Sciatic nerve (tissue), 2 donors: ENCODE measurements at places on chromosomes 7 and 10.

DNA sequence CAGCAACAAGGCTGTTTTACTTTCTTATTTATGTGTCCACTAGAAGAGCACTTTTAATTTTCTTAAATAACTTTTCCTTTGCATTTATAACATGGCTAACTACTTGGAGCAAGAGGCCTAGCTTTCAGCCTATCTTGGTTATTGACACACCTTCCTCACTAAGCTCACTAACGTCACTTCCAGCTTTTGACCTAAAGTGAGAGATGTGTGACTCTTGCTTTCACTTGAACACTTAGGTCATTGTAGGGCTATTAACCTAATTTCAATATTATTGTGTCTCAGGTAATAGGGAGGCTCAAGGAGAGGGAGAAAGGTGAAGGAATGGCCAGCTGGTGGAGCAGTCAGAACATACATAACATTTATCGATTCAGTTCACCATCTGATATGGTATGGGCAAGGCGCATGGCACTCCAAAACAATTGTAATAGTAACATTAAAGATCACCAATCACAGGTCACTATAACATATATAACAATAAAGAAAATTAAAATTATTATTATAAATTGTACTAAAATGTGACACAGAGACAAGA is 95.0 kb upstream of the FAM20C start:
- no peak for DNase-seq

- DNase-seq: peak; percentile 60
Measured at GRCh38 chr10:43846187-43846680, 197.6 kb upstream of the ZNF32 start.

DNA sequence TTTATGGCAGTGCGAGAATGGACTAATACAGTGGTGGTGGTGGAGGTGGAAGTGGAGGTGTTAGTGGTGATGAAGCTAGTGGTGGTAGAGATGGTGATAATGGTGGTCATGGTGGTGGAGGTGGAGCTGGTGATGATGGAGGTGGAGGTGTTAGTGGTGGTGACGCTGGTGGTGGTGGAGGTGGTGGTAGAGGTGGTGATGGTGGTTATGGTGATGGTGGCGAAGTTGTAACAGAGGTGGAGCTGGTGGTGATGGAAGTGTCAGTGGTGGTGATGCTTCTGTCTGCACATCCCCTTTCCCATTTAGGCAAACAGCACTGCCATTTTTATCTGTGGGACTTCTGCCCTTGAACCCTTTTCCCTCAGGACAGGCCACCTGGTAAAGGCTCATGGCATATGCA is 7.4 kb upstream of the PTPRN2 start:
- DNase-seq: no peak

- DNase-seq: no peak
Measured at GRCh38 chr7:74082770-74083116, 861 bp upstream of the LIMK1 start.

DNA sequence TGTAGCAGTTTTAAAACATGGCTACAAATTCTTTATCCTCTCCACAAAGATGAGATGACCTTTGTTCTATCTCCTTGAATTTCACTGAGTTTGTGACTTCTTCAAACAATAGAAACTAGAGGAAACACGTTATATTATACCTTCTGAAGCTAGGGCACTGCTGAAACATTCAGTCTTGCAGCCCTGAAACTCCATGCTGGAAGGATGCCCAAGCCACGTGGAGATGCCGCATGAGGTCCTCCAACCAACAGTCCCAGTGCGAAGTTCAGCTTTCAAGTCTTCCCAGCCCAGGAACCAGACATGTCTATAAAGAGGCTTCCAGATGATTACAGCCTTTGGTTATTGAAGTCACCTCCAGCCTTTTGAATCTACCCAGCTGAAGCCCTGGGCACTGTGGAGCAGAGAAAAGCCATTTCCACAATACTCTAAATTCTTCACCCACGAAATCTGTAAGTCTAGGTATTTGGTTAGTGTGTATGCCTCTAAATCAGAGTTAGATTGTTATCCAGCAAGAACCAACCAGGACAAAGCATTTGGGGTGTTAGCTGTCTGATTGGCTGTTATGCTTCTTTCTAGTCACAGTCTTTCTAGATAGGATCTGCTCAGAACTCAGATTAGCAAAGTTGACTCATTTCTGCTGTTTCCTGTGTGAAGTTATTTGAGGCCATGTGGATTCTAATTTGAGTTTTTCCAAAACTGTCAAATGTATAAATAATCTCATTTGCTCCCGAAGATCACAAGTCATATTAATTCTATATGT is 186.5 kb upstream of the TMEM72 start:
- DNase-seq: no peak

- DNase-seq: no peak
Measured at GRCh38 chr7:117995850-117996650, 122.8 kb upstream of the CTTNBP2 start.

DNA sequence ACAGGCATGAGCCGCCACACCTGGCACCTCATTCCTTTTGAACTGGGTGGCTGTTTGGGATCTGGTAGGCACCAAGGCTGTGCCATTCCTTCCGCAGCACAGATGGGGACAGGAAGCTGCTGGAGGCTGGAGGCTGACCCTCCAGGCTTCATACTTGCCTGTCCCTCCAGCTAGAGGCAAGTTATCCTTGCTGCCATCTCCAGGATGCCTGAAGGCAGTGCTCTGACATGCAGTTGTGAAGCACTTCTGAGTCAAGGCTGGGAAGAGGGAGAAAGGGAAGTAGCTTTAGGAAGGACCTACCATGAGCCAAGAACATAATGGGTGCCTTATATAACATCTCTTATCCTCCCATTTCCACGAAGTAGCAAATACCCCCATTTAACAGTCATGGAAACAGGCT is 9.5 kb downstream of the MARVELD1 start:
- peak; percentile 34 for DNase-seq

- DNase-seq: no peak
Measured at GRCh38 chr10:130711072-130711471, 574.9 kb downstream of the GLRX3 start.

GRCh38 chr7:134844200-134844599 is 64.8 kb downstream of the CALD1 start:
- no peak for DNase-seq

DNA sequence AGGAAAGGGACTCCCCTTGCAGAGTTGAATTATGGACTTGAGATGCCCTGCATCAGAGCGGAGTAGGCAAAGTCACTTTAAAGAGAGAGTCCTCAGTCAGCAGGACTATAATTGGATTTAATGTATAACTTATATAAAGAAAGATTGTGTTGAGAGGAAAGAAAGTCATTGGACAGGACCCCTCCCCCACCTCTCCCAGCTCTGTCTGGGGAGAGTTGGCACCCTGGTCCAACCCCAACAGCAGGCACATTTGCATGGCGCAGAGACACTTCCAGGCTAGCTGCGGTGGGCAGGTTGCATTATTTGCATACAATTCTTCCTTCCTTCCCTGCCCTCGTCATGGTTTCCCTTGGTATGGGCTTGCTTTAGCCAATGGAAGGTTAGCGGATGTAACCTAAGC is 46.1 kb upstream of the NPTX2 start:
- no peak for DNase-seq

DNA sequence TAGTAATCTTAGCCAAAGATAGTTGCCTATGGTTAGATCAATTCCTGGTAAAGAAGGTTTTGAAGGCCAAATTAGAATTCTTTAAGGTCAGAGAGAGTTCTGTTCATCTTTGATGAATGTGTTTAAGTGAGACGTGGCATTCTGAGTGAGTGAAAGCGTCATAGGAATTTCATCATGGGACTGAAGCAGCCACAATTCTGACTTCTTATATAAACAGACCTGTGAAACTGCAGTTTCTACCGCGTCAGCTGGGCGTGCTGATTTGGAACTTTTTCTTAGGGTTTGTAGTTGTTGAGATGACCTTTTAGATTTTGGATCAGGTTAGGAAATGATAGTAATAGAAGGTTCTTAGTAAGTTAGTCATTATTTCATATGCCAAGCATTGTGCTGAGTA is 103.8 kb downstream of the CNNM2 start:
- no peak for DNase-seq

GRCh38 chr7:137987968-137988367 is 13.9 kb downstream of the CREB3L2 start:
- no peak for DNase-seq

- no peak for DNase-seq
Measured at GRCh38 chr10:131899695-131900349, 986 bp upstream of the PPP2R2D start.

DNA sequence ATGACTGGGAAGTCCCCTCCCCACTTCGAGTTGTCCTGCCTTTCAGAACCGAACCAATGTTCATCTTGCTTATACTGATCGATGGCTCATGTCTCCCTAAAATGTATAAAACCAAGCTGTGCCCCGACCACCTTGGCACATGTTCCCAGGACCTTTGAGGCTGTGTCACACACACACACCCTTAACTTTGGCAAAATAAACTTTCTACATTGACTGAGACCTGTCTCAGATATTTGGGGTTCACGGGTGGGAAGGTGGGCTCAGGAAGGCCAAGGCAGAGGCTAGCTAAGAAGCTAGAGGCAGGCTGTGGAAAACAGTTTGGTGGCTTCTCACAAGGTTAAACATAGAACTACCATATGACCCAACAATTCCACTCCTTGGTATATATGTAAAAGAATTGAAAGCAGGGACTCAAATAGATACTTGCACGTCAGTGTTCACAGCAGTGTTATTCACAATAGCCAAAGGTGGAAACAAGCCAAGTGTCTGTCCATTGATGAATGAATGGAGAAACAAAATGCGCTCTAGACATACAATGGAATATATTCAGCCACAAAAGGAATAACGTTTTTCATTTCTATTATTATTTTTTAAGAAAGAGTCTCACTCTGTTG is 15.4 kb downstream of the PRF1 start:
- DNase-seq: no peak

GRCh38 chr10:123704812-123705211 is 38.7 kb downstream of the GPR26 start:
- no peak for DNase-seq

DNA sequence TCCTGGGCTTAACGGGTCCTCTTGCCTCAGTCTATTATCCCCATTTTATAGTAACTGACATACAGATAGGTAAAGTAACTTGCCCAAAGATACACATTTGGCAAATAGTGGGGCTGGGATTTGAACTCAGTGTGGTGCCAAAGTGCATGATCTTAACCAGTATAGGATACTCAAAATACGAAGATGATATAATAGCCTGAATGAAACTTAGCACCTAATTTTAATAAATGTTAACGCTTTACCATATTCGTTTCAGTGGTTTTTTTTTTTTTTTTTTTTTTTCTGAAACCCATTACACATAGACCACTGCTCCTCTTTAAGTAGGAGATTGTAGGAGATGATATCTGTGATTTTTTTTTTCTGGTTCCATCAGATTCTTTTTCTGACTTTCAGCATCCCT is 21.4 kb downstream of the ACTR3B start:
- DNase-seq: no peak

GRCh38 chr7:129836983-129837382 is 115.8 kb downstream of the UBE2H start:
- DNase-seq: no peak

GRCh38 chr7:31192986-31193385 is 140.9 kb downstream of the ADCYAP1R1 start:
- DNase-seq: peak; percentile 71

GRCh38 chr7:69698109-69698825 is 100.0 kb downstream of the AUTS2 start:
- no peak for DNase-seq

- no peak for DNase-seq
Measured at GRCh38 chr7:156746891-156747290, 106.3 kb downstream of the RNF32 start.
